ENCODE measurements at places on chromosomes 11 and 22.

DNA sequence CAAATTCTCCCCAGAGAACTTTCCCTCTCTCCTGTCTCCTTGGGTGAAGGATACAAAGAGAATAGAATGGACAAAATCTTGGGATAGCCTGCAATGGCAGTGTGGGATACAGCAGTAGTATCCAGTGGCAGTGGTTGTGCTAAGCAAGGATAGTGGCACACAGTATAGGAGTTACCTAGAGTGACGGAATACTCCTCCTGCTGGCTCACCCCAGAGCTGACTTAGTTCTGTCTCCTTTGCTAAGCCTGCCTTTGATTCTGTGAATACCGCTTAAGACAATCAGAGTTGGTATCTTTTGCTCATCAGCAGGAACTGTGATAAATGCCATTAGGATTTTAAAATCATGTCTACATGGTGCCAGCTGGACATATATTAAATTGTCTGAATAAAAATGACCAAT, 404.3 kb downstream of the JRKL start:
- DNase-seq: no peak

DNA sequence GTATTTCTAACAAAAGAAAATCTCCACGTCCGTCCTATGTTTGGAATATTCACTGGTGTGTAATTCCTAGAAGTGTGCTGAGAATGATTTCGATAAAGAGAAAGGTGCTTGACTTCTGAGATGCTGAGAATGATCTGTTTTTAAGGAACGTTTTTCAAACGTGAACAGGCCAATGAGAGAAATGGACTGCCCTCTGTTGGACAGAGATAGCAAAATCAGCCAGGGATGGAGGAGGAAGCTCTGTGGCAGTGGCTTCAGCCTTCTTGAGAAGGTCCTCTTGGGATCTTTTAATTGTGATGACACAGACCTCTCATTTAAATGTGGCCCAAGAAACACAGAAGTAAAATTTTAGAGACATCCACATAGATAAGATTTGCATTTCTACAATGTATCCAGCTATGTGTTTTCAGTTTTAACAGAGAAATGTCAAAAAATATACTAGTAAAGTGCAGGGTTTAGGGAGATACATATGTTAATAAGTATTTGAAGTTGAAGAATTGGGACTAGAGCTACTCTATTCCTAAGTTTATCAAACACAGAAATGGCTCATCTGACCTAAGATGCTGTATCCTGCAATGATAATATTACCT, 84.0 kb upstream of the RCN1 start:
- DNase-seq: no peak

- no peak for DNase-seq
Measured at GRCh38 chr22:39723899-39724351, 153.4 kb downstream of the CACNA1I start.

DNA sequence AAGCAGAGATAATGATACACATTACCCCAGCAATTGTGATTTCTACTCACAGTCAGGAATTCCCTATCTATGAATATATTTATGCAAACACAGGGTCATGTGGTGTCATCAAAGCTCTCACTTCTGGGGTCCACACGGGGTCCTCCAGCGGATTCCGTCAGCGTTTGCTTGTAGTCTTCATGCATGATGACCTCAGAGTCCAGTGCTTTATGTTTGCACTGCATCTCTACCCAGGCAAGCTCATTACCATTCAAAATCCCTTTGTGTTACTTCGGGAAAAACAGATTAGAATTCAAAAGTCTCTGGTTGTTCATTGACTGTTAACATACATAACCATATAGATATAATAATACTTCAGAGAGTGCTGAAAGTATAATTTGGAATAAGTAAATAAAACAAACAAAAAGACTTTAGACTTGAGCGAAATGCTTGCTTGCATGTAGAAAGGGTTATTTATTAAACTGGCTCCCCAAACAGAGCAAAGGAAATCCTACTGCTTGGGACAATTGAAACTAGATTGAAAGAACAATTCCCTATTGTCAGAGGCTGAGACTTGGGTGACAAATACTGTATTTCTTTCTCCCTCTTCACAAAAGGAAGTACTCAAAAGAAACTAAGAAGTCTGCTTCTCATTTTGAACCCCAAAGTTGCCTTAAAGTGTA, 423.1 kb downstream of the ETS1 start:
- no peak for DNase-seq

GRCh38 chr11:119512369-119512768, 89.4 kb upstream of the THY1 start:
- DNase-seq: no peak

- no peak for DNase-seq
Measured at GRCh38 chr22:26035523-26035922, 133.7 kb upstream of the SEZ6L start.

- no peak for DNase-seq
Measured at GRCh38 chr11:110409174-110409573, 20.6 kb upstream of the FDX1 start.

DNA sequence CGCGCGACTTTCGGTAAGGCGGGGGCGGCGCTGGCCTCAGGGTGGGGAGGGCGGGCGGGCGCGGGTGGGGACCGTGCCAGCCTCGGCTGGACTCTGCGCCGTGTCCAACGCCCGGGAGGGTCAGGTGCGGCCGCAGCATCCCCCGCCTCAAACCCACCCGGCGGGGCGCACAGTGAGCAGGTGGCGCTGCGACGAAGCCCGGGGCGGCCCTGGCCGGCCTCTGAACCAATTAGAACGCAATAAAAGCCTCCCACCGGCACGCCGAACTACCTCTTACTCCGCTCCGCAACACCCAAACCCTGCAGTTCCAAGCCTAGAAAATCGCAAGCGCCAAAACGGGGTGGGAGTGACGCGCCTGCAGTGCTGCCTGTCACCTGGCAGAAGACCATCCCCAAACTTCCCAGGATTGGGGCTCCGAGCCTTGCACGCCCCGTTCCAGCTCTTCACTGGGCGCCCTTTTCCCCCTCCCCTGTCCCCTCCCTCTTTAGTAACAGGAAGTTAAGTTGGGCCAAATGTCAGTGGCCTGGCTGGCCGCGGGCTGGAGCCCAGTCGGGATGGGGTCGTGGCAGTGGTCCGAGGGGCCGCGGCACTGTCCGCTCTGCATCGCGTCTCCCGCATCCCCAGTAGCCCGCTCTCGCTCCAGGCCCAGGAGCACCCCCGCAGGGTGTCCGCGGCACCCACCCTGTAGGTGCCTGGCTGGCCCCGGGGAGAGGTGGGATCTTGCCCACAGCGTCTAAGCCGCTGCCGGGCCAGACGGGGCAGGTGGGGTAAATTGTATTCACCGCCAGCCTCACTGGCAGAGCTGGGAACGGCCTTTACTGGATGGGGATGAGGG, 541 bp downstream of the MICAL2 start:
- DNase-seq: no peak

DNA sequence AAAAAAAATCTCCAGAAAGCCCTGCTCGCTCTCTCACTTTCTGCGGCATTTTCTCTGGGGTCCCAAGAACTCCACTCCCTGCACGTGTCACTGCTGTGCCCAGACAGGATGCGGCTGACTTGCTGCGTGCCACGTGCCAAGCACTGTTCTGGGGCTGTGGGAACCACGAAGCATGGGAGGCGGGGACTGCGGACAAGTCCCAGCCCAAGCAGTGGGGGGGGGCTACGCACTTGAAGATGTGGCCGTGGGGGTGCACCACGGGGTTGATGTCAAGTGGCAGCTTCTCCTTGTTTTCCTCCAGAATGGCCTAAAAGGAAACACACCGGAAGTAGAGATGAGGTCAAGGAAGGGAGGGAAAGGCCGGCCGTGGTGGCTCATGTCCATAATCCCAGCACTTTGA, 10.8 kb downstream of the TTLL12 start:
- DNase-seq: no peak

DNA sequence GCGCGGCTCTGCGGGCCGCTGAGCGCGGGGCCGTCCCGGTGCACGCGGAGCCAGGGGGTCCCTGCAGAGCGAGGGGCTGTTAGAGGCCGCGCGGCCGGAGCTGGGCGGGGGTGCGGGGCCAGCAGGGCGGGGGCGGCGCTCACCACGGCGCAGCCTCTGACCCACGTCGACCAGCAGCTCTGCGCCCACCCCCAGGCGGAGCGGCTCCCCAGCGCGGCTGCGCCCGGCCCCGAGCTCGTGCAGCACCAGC, 385 bp upstream of the SCO2 start:
- no peak for DNase-seq

- DNase-seq: no peak
Measured at GRCh38 chr11:3183523-3183922, 18.4 kb upstream of the OSBPL5 start.

GRCh38 chr22:44357296-44357965, 44.7 kb upstream of the SHISAL1 start:
- DNase-seq: no peak

DNA sequence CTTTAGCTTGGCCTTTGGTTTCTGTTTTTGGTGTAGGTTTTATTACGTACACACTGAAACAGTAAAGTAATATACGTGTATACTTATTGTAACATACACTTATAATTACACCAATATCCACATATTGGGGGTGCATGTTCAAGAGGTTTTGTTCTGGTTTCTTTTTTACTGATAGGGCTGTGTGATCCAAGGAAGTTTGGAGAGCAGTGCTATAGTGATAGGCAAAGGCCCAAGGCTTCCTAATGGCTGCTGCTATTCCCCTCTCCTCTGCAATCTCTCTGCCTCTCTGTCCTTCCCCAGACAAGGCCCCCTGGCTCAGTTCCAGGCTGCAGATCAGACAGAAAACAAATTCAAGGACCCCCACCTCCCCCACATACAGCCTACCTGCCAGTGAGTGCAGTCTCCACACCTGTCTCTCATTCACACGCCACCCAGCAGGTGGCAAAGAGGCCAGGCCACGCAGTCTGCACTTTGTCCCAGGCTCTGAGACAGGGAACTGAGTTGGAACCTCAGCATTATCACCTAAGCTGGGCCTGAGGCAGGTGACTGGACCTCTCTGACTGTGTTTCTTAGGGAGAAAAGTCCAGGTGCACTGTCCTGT, 15.1 kb downstream of the TMEM184B start:
- no peak for DNase-seq

DNA sequence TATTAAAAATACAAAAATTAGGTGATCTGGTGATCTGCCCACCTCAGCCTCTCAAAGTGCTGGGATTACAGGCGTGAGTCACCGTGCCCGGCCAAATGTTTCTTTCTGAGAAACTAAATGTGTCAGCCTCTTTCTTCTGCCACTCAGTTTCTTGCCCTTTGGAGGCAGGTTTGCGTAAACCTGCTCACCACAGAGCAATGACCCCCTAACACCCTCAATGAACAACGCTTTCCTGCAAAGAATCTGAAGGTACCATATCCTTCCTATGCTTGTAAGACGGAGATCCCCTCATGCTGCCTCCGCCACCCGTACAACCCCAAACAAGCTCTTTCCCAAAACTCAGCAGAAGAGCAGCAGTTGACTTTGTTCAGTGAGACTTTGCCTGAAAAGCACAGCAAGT, 38.7 kb upstream of the TTLL12 start:
- no peak for DNase-seq

- DNase-seq: no peak
Measured at GRCh38 chr11:120908461-120909181, 115.3 kb upstream of the TBCEL start.

- no peak for DNase-seq
Measured at GRCh38 chr11:60868682-60869450, 1.5 kb downstream of the ZP1 start.

- no peak for DNase-seq
Measured at GRCh38 chr22:46572911-46573780, 35.7 kb upstream of the CELSR1 start.

GRCh38 chr22:42397332-42398249, 34.6 kb downstream of the NFAM1 start:
- no peak for DNase-seq

DNA sequence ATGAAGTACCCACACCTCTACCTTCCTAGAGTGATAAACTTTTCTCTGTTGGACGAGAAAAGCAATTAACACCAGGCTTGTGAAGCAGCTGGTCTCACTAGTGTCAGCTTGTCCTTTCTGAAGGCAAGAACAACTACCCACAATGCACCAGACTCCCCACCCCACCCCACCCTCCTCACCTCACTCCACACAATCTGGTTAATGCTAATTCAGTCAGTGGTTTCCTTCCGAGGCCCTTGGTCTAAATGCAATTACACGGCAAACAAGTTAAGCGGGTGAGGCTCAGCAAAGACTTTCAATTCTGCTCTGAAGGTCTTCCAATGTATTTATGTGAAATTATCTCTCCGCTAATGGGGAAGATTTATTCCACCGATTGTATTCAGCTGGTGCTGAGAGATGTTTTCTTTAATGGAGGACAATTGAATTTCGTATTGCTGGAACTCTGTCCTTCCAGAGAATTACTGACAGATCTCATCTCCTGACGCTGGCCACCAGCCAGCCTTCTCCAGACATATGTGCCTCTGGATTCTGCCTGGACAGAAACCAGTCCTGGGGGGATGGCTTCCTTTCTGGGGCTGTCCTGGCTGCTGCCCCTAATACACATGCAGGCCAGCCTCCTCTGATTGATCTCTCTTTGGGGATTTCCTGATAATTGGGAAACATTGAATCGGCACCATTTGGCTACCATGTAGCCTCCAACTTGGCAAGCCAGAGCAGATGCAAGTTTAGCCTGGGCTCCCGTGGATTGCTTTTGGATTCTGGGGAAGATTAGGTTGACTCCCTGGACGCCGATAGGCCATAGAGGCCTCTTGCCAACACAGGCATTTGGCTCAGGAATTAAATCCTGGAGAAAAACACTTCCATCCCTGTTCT, 165.8 kb upstream of the NARS2 start:
- no peak for DNase-seq

DNA sequence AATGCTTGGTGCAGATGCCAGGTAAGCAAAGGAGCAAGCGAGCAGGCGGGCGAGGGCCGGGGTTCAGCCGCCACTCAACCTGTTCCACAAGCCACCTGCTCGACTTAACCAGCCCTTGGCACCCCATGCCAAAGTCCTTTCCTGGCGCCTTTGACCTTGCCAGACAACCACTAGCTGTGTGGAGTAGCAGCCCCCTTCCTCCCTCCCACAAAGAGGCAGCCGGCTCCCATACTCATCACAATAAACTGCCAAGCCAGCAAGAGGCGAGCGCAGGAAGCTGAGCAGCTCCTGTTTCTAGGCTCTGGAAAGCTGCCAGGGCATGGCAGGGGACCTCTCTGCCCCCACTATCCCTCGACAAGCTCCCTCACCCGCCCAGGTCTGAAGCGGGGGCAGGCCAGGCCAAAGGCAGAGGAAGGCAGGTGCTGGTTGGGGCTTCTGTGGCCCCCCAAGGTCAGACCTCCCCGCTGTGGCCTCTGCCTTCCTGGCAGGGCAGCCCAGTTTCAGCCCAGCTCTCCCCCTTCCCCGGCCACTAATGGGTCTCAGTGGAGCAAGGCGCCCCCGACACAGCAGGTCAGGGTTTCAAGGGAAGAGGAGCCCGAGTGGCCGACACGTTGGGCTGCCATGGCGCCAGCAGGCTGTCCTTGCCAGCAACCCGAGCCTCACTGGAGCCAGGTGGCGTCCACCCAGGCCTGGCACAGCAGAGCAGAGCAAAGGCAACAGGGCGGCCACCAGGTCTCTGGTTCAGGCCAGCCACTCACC, 15.3 kb downstream of the MACROD1 start:
- no peak for DNase-seq

- DNase-seq: no peak
Measured at GRCh38 chr11:119206511-119207414, 624 bp downstream of the CBL start.
